ENCODE measurements at places on chromosomes 5 and 9.

- peak; percentile 73 for DNase-seq
These were observed 500.0 kb upstream of the C9orf72 start for GRCh38 chr9:28073270-28073669.

GRCh38 chr9:94611638-94612068 is 18.0 kb upstream of the FBP2 start:
- DNase-seq: no peak

- DNase-seq: peak; percentile 43
These were observed 337.3 kb upstream of the RFX3 start for GRCh38 chr9:3863111-3863528.

DNA sequence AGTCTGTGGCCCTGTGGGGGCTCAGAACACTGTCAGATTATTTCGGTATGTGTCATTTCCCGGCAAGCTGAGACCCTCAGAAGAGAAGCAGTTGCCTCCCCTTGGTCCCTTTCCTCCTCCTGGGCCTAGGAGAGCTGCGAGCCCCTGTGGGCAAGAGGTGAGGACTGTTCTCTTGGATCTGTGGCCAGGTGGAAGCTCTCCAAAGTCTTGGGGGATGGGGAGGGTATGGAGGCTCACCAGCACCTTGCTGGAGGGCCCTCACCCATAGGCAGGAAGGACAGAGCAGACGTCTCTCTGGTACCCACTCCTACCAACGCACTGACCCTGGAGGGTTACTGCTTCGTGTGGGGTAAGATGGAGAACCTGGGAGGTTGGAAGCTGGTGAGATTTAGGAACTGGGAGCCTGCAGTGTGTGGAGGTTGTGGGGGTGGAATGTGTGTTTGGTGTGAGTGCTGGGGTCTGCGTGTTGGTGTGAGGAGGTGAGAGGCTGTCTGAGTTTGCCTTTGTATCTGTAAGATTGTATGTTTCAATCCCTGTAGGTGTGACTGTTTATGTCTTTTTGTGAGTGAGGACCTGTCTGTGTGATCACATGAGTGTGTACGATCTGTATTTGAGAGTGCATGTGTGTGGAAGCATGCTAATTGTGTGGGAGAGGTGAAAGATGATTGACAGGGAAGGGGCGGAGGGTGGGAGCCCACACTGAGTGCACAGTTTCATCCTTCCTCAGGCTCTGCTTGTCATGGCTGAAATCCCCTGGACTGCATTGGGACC is 52.4 kb upstream of the PSD2 start:
- DNase-seq: no peak

DNA sequence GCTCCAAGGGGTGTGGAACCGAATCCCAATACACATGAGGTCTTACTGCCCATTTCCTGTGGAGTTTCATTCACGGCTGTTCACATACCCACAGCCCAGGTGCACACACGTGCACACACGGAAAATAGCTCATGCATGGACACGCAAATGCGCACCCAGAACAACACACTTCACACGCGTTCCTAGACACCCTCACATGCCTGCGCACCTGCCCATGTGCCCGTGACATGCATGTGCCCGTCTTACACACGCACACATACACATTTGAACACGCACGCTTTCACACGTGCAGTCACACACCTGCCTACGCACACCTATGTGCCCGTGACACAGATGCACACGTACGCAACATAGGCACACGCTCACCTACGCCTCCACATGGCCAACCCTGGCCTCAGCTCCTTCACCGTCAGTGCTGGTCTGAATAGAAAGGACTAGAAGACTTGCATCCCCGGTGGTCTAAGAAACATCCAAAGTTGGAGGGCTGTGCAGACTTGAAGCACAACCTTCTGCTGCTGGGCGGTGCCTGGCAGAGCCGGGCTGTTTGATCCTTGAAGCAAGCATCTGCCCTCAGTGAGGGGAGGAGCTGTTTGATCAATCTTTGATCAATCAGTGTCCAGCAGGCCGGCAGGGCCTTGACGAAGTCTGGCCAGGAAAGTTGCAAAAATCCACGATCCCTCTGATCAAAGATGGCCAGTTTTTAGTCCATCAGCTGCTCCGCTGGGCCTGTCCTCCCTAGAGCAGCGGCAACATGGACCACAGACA is 164.7 kb downstream of the OLFM1 start:
- DNase-seq: no peak

- DNase-seq: no peak
These were observed 159.5 kb downstream of the GNA14 start for GRCh38 chr9:77488439-77489126.

DNA sequence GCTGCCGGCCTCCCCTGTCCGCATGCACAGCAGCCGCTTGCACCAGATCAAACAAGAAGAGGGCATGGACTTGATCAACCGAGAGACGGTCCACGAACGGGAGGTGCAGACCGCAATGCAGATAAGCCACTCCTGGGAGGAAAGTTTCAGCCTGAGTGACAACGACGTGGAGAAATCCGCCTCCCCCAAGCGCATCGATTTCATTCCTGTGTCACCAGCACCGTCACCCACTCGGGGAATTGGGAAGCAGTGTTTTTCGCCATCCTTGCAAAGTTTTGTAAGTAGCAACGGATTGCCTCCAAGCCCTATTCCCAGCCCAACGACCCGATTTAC is 75.3 kb downstream of the PIP5K1B start:
- no peak for DNase-seq

- DNase-seq: no peak
These were observed 35.6 kb upstream of the SMU1 start for GRCh38 chr9:33112094-33112493.

DNA sequence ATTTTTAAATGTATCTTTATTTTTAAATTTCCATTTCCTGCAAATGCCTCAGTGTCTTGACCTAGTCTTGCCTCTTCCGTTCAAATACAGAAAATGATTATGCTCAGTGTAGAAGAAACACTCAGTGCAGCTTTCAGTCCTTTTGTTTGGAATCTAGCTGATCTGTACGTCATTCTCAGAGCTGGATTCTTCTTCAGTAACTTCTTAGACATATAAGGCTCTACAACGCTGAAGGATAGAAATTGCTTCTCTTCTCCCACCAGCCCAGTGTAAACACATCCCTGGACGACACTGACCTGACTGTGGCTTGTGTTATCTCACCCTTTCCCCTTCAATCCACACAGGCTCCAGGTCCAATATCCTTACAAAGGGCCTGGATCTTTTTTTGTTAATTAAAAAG is 3.2 kb upstream of the ALDH1B1 start:
- DNase-seq: peak; percentile 39

- no peak for DNase-seq
These were observed 82.8 kb downstream of the CRB2 start for GRCh38 chr9:123438821-123439220.

Data from tongue (tissue), 3 donors.